ENCODE measurements at places on chromosomes 6 and 20. TPM values are rescaled to one million over a fixed set of nuclear protein-coding genes. Genes with fewer than 3 reads are reported as not detected.

The RIPK1 gene
- total RNA-seq: 30.6 TPM

The BPIFB4 gene
- total RNA-seq: not detected

The PRR18 gene
- not detected for total RNA-seq

The OTOR gene
- not detected for total RNA-seq

The PROKR2 gene
- not detected for total RNA-seq

DNA sequence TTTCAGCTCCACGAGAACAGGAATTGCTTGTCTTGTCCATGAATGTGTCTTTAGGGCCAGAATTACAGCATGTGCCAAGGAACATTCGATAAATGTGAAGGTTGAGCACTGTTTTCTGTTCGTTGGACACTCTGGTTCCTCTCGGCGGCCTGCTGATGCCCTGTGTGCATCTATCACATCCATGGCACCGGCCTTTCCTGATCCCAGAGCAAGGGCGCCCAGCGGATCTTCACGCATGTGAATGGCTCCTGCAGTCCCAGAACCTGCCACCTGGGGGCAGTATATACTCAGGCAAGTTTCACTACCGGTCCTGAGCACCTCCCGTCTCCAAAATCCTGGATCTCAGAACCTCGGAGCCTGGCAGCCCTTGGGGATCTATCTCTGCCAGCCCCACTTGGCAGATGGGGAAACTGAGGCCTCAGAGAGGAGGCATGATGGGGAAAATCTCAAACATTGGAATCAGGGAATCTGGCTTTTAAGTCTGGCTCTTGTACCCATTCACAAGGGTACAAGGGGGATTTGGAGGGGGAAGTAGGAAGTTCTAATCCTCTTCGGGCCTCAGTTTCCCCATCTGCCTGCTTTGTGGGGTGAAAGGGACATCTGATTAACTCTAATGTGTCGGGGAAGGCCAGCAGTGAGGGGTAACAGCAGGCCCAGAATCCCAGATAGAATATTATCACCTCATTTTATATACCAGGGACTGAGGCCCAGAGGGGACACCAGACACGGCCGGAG is 4.3 kb upstream of the CEBPB start:
- no peaks in the 10 kb centered on the region for H3K36me3 ChIP-seq
- no peak overlapping the region for H3K4me3 ChIP-seq
- H3K27me3 ChIP-seq: no peaks in the 10 kb centered on the region
- DNase-seq: peak; percentile 98

GRCh38 chr20:62412194-62413024 is 5.3 kb upstream of the CABLES2 start:
- peak; percentile 95 for DNase-seq
- peak overlapping the region; percentile 85 for H3K27ac ChIP-seq
- H3K27me3 ChIP-seq: no peaks in the 10 kb centered on the region
- H3K4me3 ChIP-seq: peak overlapping the region; percentile 16

DNA sequence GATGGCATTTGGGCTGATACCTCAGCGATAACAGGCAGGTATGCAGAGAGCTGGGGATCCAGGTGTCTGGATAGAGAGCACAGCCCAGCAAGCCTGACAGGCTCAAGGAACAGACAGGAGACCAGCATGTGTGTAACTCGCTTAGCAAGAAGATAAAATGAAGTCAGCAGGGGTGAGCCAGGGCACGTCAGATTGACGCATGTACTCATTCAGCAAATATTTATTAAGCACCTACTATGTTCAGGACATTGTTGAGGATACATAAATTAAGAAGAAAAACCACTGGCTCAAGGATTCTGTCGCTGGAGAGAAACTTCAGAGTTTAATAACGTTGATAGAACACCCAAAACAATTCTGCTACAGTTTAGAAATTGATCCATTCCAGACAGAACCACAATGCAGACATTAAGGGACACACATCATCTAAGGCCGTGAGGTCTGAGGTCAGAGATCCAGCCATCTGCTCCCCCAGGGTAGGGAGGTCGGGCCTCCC is 1.0 kb upstream of the DUSP22 start:
- peaks cover 5% of the 10 kb centered on the region for H3K4me1 ChIP-seq
- H3K36me3 ChIP-seq: no peaks in the 10 kb centered on the region
- peak overlapping the region; percentile 58 for H3K4me3 ChIP-seq
- peak overlapping the region; percentile 96 for H3K27ac ChIP-seq
- H3K27me3 ChIP-seq: no peaks in the 10 kb centered on the region
- no peak for DNase-seq

GRCh38 chr6:22819209-22819608 is 249.8 kb downstream of the HDGFL1 start:
- H3K27me3 ChIP-seq: no peaks in the 10 kb centered on the region
- H3K4me3 ChIP-seq: no peak overlapping the region
- no peaks in the 10 kb centered on the region for H3K4me1 ChIP-seq
- H3K36me3 ChIP-seq: no peaks in the 10 kb centered on the region
- no peak overlapping the region for H3K27ac ChIP-seq

DNA sequence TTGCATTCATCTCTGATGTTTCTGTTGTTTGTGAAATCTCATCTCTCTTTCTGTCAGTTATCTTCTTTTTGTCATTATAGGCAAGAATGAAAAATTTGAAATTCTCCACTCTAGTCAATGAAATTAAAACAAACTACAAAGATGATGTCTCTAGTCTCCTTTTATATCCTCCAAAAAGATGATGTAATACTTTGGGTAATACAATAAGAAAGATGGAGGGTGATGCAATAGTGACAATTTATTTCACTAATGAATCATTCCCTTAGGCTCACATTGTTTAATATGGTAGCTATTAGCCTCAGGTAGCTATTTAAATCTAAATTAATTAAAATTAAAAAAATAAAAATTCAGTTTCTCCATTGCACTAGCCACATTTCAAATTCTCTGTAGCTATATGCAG is 145.4 kb downstream of the UST start:
- H3K27me3 ChIP-seq: no peaks in the 10 kb centered on the region
- DNase-seq: no peak
- no peak overlapping the region for H3K4me3 ChIP-seq
- no peaks in the 10 kb centered on the region for H3K4me1 ChIP-seq
- no peaks in the 10 kb centered on the region for H3K36me3 ChIP-seq
- H3K27ac ChIP-seq: no peak overlapping the region

The FAXC gene
- 4.9 TPM for total RNA-seq

GRCh38 chr6:124535746-124536145 is 426.5 kb upstream of the RNF217 start:
- no peak for DNase-seq
- no peaks in the 10 kb centered on the region for H3K27me3 ChIP-seq
- no peak overlapping the region for H3K4me3 ChIP-seq

The HLA-DMA gene
- total RNA-seq: 14.5 TPM

The DNMT3B gene
- 0.80 TPM for total RNA-seq

- H3K27ac ChIP-seq: no peak overlapping the region
- no peaks in the 10 kb centered on the region for H3K27me3 ChIP-seq
- H3K36me3 ChIP-seq: no peaks in the 10 kb centered on the region
- no peak overlapping the region for H3K4me3 ChIP-seq
Observed at GRCh38 chr6:128600397-128600951, 80.1 kb upstream of the PTPRK start.

GRCh38 chr6:159094444-159095252 is 49.9 kb upstream of the TAGAP start:
- H3K36me3 ChIP-seq: no peaks in the 10 kb centered on the region
- H3K4me1 ChIP-seq: no peaks in the 10 kb centered on the region
- no peak overlapping the region for H3K27ac ChIP-seq

GRCh38 chr6:129672341-129672682 is 37.7 kb downstream of the ARHGAP18 start:
- peak overlapping the region; percentile 23 for H3K27ac ChIP-seq
- no peaks in the 10 kb centered on the region for H3K4me1 ChIP-seq
- no peaks in the 10 kb centered on the region for H3K27me3 ChIP-seq
- no peaks in the 10 kb centered on the region for H3K36me3 ChIP-seq

DNA sequence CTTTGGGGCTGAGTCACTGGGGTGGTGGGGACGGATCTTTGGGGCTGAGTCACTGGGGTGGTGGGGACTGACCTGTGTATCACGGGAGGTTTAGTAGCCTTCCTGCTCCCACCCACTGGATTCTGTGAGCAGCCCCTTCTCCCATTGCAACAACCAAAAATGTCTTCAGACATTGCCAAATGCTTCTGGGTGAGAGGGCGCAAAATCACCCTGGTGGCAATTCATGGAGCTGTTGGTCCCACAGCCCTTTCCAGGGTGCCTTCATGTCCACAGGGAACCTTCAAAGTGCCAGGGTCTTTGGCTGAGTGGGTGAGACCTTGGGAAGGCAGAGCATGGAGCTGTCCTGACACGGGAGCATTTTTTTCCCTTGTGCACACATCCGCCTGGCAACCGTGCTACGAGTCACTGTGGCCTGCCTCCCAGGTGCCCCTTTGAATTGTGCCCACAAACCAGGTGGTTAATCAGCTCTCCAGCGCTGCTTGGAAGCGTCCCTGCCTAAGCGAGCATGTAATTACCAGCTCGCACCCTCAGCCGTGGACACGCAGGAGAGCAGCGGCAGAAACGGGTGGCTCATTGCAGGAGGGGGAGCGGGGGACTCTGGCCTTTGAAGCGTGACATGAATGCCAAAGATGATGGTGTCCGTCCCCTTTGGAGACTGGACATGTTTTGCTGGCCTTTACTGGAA is 27.4 kb upstream of the APCDD1L start:
- DNase-seq: no peak
- H3K4me1 ChIP-seq: no peaks in the 10 kb centered on the region
- no peak overlapping the region for H3K4me3 ChIP-seq
- no peaks in the 10 kb centered on the region for H3K27me3 ChIP-seq

GRCh38 chr6:37170273-37171200 is 585 bp downstream of the PIM1 start:
- peak overlapping the region; percentile 94 for H3K27ac ChIP-seq
- H3K36me3 ChIP-seq: peaks cover 13% of the 10 kb centered on the region
- peak overlapping the region; percentile 90 for H3K4me3 ChIP-seq
- peak; percentile 53 for DNase-seq
- H3K27me3 ChIP-seq: no peaks in the 10 kb centered on the region

The SLC35F1 gene
- total RNA-seq: 1.1 TPM

DNA sequence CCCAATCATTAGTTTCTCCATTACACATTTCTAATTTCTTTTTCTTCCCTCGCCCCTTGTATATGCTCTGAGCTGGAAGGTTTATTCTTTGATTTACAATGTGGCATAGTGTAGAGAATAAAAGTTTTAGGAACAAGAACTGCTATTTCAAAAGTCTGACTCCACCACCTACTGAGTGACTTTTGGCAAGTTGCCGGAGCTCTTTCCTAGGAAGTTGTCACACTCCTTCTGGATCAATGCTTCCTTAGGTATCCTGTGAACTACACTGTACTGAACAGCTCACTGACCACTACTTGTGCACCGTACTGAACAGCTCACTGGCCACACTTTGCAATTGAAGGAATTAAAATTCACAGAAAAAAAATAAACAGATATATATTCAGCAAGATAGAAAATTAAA is 458.2 kb downstream of the FRK start:
- no peak overlapping the region for H3K27ac ChIP-seq
- no peak overlapping the region for H3K4me3 ChIP-seq
- H3K4me1 ChIP-seq: no peaks in the 10 kb centered on the region
- H3K27me3 ChIP-seq: no peaks in the 10 kb centered on the region

DNA sequence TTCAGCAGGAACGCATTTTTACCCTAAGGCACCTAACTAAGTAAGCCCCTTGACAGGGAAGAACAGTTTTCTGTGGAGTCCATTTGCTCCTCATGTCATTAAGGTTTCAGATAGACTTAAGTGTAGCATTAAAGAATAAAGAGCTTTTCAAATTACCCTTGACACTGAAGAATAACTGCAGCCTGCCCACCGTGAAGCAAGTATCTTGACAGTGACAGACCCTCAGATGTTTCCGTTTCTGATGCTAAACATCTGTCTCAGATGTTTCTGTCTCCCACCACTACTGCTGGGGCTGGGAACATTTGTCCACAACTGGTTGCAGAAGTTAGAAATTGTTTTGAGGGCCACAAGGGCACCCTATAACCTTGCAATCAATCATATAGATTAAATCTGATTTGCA is 50.0 kb downstream of the SNAP25 start:
- no peak overlapping the region for H3K27ac ChIP-seq
- no peak for DNase-seq
- H3K4me1 ChIP-seq: no peaks in the 10 kb centered on the region
- no peaks in the 10 kb centered on the region for H3K36me3 ChIP-seq
- H3K4me3 ChIP-seq: no peak overlapping the region

The TRIM10 gene
- 3.8 TPM for total RNA-seq

DNA sequence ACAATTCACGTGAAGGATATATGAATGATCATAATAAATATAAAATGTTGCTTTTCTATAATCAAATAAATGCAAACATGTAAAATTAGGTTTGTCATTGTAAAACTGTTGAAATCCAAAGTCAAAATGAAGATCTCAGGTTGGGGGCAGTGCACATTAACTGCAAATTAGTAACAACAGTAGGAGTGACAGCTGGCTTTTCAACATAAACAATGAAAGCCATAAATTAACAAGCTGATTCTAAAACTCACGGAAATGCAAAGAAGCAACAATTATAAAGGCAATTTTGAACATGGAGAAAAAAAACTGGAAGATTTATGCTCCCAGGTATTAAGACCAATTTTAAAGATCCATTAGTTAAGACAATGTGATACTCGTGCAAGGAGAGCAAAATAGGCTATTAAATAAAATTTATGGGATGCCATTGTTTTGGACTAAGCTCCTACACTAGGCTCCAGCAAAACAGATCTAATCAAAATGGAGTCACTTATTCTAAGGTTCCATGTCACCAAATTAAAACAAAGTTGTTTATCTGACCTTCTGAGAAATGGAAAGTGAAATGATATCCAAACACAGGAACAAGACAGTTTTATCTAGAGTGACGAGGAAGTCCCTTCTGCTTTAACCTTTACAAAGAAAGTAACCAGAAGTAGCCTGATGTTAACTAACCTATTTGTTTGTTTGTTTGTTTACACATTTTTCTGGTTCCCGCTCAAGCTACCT is 770.8 kb downstream of the EPHA7 start:
- no peaks in the 10 kb centered on the region for H3K27me3 ChIP-seq
- no peak overlapping the region for H3K4me3 ChIP-seq
- no peak for DNase-seq
- no peak overlapping the region for H3K27ac ChIP-seq
- no peaks in the 10 kb centered on the region for H3K36me3 ChIP-seq

DNA sequence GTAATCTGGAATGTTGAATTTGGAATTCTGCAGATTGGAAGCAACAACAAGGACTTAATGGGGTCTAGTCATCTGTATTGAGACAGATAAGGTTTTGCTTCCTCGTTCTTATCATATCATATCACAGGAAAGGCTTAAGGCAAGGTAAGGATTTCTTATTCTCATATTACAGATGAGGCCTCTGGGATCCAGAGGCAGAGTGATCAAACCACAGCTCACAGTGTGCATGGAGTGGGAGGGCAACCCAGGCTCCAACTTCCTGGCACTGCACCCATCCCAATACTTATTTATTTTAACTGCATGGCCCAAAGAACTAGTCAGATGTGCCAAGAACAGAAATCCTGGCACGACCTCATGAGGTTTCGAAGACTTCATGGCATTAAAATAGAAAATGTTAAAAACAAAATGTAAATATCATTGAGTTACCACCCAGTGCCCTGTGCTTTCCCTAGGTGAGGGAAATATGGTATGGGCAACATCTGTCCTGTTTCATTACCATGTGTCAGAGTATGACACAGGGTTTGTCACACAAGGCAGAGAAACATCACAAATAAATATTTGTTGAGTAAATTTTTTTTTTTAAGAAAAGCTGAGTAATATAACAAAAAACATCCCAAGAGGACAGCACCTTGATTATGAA is 191.9 kb downstream of the ISM1 start:
- no peaks in the 10 kb centered on the region for H3K36me3 ChIP-seq
- no peak for DNase-seq
- no peak overlapping the region for H3K27ac ChIP-seq
- no peaks in the 10 kb centered on the region for H3K27me3 ChIP-seq
- no peaks in the 10 kb centered on the region for H3K4me1 ChIP-seq
- H3K4me3 ChIP-seq: no peak overlapping the region

- no peak overlapping the region for H3K27ac ChIP-seq
- DNase-seq: no peak
- H3K36me3 ChIP-seq: no peaks in the 10 kb centered on the region
Observed at GRCh38 chr6:136786658-136787057, 5.6 kb downstream of the MAP3K5 start.

Data from colonic mucosa (tissue), 4 donors.